ENCODE measurements at places on chromosomes 1 and 21.

DNA sequence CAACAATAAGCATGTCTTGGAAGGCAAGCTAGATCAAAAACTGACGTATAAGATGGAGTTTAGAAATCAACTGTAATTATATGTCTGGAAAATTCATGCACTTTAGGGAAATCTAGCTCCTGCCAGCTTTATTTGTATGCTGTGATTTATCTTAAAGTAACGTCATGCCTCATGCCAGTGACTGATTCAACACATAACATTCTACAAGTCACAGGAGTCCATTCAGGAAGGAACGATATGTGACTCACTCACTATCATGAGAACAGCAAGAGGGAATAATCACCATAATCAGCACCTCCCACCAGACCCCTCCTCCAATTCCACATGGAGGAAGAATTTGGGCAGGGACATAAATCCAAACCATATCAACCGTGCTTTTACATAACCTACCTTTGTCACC, 682.4 kb upstream of the ADAMTS5 start:
- no peak for DNase-seq

GRCh38 chr1:182589520-182589919, 464 bp upstream of the RNASEL start:
- no peak for DNase-seq

- DNase-seq: no peak
These were observed 12.1 kb downstream of the CSTB start for GRCh38 chr21:43763901-43764523.

DNA sequence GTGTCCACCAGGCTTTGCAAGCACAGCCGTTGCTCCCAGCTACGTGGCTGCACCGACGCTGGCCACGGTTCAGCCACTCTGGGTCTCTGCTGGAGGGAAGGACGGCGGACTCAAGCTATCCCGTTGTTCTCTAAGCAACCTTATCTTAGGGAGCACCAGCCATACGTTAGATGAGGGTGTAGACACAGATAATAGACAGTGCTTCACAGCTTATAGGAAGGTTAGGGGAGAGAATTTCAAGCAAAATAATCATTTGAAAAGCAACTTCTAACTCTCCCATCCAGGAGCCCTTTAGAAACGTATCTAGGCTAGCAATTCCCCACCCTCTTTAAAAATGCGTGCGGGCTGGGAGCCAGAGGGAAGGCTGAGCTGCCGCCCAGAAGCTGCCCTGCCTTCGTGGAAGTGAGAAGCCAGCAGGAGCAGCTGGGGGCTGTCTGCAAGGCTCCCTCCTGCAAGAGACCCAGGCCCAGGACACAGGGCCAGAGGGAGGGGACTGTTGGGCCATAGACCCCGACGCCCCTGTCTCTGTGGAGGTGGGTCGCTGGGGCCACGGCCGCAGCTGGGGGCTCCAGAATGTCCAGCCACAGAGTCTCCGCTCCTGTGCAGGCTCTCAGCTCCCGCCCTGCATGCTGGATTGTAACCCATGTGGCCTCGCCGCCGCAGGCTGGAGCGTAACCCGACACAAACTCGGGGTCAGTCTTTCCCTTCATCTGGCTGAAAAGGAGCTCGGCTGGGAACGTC, 31.2 kb upstream of the COL6A2 start:
- DNase-seq: no peak

GRCh38 chr1:17409391-17409811, 30.1 kb downstream of the RCC2 start:
- no peak for DNase-seq

DNA sequence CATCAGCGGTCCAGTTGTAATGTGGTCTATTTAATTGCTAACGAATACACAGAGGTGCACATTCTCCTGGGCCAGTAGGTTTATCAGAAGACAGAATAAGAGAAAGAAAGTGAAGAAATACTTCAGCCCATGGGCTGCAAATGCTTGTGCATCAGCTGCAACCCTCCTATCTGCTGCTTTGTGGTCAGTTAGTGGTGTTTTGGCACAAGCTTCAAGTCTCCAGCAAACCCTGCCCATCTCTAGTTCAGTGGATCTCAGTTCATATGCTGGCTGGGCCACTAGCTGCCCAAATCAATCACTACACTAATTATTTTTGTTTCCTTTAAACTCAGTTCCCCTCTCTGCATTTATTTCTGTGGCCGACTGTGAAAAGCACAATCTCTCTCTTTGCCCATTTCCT, 124.2 kb downstream of the KCNJ6 start:
- DNase-seq: no peak

DNA sequence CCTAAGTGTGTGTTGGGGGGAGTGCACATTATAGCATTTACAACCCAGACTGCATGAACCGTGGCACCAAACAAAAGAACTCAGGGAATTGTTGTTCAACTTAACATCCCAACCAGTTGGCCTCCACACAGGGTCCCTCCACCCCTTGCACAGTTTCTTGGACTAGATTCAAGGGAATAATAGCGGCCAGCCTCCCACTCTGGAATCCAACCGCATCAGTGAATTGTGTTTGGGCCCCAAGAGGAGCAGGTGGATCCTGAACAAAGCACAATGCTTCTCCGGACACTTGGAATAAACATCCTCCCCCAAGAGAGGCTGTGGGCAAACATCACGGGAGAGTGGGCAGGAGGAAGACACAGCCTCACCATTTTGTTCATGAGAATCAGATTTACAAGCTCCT, 18.2 kb downstream of the CD34 start:
- DNase-seq: no peak

- no peak for DNase-seq
These were observed at the start of gene LRRC7 for GRCh38 chr1:69567652-69568420. TSS of gene LRRC7 (plus strand) at chr1:69567922. CDS start at chr1:69568640, 718 bp downstream.

DNA sequence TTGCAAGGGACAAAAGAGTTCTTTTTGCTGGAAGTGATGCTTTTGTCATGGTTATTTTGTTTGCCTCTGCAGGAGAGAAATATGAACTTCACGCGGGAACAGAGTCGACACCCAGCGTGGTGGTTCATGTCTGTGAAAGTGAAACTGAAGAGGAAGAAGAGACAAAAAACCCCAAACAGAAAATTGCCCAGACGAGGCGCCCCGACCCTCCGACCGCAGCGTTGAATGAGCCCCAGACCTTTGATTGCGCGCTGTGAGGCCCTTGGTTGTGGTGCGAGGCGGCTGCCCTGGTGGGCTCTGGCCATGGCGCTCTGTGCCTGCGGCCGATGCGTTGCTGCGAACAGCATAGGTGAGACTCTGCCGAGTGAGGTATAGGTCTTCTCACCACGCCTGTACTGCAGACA, 20.9 kb upstream of the NCMAP start:
- DNase-seq: peak; percentile 85

GRCh38 chr1:66351913-66352312, 182.0 kb upstream of the SGIP1 start:
- DNase-seq: peak; percentile 87

Data from CD4-positive, alpha-beta T cell treated with Interleukin-17A for 1 hour (primary cell).